ENCODE measurements at places on chromosomes 6 and 20. TPM values are rescaled to one million over a fixed set of nuclear protein-coding genes. Genes with fewer than 3 reads are reported as not detected.

PPP1R3D gene
- total RNA-seq = 7.1 TPM

SAMD5 gene
- total RNA-seq = 3.2 TPM

NKX2-4 gene
- not detected for total RNA-seq

TRIM10 gene
- total RNA-seq = not detected

TOP1 gene
- total RNA-seq = 23.4 TPM

DCBLD1 gene
- total RNA-seq = 37.4 TPM

SLC32A1 gene
- total RNA-seq = not detected

TP53TG5 gene
- not detected for total RNA-seq

KIZ gene
- total RNA-seq = 6.8 TPM

ARFGEF3 gene
- 3.5 TPM for total RNA-seq

PIGU gene
- total RNA-seq = 7.1 TPM

MED23 gene
- total RNA-seq = 21.1 TPM

CD83 gene
- 1.2 TPM for total RNA-seq

RIMS4 gene
- not detected for total RNA-seq

Data from epithelial cell of umbilical artery (primary cell).